D341Med (cell line): ENCODE measurements at places on chromosomes 4 and X.

- DNase-seq, result no peak
Observed at GRCh38 chrX:66200855-66201795, 37.1 kb downstream of the HEPH start.

DNA sequence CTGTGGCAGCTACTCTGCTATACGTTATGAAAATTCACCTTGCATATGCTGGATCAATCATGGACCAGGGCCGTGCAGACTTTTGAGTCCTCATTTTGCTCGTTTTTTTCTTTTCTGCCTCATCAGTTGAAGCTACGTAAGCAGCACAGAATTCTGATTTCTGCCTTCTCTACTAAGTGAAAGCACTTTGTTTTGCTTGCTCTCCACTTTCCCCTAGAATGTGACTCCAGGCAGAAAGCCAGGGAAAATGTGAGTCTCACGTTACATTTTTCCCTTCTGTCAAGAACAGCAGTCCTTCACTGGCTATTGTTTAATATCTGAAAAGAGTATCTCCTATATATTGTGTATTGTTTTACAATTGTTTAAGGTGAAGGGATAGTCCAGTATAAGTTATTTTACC, 1840.1 kb downstream of the PCDH7 start:
- DNase-seq, result no peak

DNA sequence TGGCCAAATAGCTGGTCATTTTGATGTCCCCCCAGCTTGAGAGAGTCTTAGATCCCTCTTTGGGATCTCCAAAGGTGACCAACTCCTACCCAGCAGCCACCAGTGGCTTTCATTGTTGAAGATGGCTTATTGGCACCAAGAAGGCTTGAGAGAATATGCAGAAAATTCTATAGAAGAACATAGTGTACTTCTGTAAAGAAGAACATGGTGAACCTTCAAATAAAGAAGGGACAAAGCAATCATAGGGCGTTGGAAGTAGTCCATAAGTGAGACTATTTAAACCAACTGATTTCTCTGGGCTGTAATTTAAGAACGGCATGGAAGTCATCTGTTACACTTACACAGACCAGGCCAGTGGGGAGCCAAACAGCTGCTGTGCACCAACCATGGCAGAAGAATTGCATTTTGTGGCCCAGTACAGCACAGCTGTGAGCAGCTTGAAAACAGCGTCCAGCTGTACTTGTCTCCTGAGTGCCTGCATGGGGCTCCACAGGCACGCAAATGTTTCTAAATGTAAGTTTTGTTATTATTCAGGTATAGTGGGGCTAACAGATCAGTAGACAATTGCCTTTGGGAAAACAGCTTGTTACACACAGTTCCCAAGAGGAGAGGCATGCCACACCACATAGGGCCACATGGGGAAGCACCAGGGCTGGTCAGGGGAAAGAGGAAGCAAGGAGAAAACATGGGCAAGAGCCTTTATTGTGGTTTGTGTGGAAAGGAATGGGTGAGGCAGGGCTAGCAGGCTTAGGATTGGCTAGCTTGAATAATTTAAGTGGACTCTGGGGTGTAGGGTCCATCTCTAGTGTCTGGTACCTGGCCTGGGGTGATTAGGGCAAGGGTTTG, 125.0 kb downstream of the ARHGAP6 start:
- DNase-seq, result no peak

DNA sequence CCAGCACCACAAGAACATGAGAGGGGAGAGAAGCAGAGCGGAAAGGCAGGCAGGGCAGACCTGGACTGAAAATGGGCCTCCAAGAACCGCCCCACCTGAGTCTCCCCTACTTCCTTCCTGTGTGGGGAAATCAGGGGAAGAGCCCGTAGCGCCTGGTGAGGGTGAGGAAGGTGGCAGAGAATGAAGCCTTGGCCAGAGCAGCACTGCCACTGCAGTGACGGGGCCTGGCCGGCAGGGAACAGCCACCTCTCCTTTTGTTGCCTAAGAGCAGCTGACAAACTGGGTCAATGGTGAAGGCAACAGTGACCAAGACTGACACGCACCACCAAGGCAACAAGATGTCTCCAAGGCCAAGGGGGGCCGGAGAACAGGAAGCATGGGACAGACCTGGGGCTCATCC, 58.4 kb upstream of the CBR4 start:
- DNase-seq, result no peak

GRCh38 chr4:95256108-95256835, 292.5 kb downstream of the UNC5C start:
- no peak for DNase-seq

DNA sequence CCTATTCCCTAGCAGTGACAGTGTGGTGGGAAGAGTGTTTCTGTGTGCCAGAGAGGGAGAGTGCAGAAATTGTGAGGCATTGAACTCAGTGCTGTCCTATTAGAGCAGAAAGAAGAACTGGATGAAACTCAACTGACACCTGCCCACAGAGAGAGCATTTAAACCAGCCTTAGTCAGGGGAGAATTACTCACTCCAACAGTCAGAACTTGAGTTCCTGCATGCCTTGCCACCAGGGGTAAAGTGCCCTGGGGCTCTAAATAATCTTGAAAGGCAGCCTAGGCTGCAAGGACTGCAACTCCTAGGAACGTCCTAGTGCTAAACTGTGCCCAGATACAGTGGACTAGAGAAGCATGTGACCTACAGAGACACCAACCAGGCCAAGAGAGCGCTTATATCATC, 12.8 kb downstream of the CYSLTR1 start:
- DNase-seq, result no peak

DNA sequence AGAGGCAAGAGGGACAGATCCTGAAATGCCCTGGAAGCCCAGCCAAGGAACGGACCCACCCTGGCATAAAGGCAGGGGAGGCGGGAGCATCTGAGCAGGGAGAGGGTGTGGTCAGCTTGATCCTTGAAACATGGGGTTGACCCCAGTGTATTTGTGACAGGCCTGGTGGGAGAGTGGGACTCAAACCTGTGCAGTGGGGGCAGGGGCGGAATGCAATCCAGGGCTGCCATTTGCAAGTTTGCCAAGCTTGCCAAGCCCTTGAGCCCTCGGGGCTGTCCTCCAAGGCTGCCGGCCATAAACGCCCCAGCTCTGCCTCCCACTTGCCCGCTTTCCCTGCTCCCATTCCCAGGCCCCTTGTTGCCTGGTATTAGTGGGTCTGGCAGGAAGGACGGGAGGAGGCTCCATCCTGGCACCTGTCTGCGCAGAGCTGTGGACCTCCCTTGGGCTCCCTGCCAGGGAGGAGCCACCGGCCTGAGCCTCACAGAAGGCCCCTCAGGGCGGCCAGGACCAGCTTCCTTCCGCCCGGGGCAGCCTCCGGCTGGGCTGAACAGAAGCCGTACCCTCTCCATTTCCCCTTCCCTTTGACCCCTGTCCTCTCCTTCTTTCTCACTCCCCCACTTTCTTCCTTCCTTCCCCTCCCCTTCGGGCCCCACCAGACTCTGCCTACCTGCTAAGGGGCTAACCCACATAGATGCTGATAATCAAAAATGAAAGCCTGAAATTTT, 661 bp downstream of the S100P start:
- no peak for DNase-seq

- no peak for DNase-seq
Observed at GRCh38 chr4:169345316-169345721, 74.6 kb upstream of the SH3RF1 start.

GRCh38 chr4:109576462-109576861, 16.4 kb downstream of the MCUB start:
- DNase-seq, result no peak

- no peak for DNase-seq
Observed at GRCh38 chrX:13235930-13236329, 83.9 kb downstream of the ATXN3L start.

- DNase-seq, result no peak
Observed at GRCh38 chrX:134749706-134750445, 91.6 kb upstream of the PLAC1 start.

DNA sequence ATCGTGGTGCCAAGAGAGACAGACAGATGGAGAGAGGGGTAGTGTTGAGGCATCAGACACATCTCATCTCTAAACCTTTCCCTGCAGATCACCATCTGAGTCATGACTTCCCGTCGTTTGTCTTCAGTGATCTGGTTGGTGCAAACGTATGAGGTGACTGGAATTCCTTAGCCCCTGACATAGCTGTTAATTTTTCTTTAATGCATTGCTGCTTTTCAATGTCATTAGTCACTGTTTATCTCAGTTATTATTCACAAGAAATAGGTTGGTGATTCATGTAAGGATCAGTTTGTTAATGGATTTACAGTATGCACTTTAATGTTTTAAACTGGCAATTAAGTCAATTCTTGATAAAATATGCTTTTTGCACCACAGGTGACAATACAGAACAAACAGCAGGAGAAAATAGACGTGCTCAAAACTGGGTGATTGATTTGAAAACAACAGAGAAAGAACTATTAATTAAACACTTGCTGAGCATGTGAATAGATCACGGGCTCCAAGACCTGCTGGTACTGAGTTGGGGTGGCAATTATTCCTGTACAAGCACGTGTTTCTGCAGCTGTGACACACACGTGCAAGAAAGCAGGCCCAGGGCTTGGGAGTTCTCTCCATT, 1.3 kb upstream of the TMEM154 start:
- DNase-seq, result no peak

DNA sequence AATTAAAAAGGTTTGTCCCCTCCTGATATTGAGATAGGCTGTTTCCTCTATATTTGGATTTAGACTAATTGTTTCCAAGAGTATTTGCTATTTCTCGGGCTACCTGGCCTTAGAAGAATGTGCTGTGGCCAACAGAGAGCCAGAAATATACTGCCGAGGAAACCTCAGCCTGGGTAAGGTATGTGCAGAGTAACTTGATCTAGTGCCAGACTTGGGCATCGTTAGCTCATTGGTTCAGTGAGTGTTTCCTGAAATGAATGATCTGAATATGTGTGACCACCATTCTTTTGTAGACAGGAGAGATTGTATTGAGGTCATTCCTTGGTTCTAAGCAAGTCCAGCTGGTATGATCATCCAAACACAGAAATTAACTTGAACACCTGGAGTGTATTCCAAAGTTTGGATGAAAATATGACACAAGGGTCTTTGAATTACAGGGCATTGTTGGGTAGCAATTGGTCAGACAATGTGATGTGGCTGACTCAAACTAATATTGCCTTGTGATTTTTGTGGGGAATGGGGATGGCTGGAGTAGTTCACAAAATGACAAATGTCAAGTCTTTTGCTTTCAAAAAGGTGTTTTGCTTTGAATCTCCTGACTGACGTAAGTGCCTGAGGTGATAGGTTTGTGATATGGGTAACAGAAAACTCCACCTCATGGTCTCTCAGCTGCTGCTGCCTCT, 100.2 kb upstream of the CXCL13 start:
- DNase-seq, result no peak

- no peak for DNase-seq
Observed at GRCh38 chrX:1528884-1529203, 8.1 kb downstream of the P2RY8 start.
